GM10248 (cell line): ENCODE measurements at places on chromosomes 2 and 18.

DNA sequence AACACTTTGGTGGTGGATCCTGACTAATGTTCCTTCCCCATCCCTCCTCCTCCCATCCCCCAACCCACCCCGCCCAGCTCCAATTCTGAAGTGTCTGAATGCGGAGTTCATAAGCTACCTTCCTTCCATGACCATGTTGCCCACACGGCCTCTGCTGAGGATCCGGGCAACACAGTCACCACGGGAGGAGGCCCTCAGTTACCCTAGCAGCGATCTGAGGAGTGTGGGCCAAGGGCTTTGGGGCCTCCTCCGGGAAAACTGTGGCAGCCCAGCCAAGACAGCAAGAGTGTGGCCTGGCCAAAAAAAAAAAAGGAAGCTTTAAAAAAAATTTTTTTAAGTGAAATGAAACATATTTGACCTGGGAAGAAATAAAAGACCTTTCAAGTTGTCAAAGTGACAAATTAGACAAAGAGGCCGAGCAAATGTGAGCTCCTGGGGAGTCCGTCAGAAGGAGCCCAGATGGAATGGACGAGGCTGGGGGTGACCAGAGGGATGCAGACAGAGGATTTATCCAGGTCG lies 169.0 kb upstream of the PKDCC start:
- DNase-seq = no peak

- no peak for DNase-seq
Observed at GRCh38 chr2:233553366-233553765, 13.2 kb downstream of the USP40 start.

DNA sequence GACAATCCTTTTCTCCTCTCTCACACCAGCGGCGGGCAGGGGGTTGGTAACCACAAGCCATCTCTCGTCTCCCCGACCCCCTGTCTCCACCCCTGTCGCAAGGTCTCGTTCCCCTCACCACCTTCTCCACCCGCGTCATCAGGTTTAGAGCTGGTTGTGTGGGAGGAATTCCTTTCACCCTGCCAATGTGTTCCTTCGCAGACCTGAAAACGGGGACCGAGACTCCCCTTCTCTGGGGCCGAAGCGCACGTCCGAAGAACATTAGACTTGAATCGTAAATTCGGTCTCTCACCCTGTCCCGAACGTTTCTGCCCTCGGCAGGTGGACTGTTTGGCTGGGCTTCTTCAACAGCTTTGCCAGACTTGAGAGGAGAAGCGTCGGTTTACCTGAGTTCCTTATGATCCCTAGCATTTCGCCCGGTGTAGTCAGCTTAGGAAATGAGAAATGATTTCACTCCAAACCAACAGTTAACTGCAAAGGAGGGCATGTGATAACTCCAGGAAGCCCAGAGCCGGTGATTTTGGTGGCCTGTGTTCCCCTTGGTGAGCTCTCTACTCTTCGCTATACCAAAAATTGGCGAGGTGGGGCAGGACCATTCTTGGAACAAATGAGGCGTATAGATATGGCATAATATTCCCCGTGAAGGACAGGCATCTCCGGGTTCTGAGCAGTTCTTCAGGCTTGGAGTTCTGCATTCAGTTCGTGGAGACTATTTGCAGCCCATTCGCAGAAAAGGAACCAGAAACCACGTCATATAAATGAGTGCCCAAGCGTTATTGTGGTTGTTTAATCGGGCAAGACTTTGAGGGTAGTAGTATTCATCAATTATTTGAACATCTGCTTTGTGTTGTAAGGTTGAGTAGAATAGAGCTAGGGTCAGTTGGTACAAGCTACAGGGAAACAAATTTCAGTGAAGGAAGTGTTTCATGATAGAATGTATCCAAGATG lies 694 bp downstream of the CFAP36 start:
- DNase-seq = peak; percentile 16

DNA sequence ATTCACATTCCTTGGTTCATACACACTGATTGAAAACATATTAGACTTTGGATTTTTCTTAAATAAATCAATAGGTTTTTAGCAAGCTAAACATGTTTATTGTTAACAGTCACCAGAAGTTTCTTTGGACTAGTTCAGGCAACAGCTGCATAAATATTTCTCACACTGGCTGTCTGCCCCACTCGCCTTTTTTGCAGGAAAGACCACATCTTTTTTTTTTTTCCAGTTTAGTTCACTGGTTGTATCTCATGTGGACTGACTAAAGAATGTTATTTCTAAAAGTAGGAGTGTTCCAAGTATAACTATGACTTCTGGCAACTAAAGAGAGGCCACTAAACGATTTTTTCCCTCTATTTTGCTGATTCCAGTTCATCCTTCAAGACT lies 31.1 kb downstream of the SLC40A1 start:
- DNase-seq = no peak

- no peak for DNase-seq
Observed at GRCh38 chr2:38462121-38462661, 85.1 kb upstream of the ATL2 start.

DNA sequence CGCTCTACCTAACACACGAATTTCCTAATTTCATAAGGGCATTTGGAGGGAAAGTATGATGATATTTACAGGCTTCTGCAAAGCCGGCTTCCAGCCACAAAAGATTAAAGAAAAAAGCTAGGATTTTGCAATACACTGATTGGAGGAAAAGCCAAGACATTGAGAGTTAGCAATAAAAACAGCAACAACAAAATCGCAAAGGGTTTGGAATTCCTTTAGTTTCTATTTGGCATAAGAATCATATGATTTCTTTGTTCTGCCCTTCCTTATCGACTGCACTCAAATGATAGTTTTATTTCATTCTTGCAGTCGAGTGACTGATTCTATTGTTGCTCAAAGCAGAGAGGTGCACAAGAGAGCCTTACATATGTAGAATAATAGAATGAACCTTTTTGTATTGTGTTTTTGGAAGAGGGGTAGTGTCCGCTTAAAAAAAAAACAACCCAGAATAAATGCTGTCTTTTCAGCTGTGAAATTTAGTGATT lies 3.9 kb upstream of the ZNF532 start:
- DNase-seq = no peak

- peak; percentile 42 for DNase-seq
Observed at GRCh38 chr2:202545523-202545922, 89.2 kb upstream of the FAM117B start.

- peak; percentile 31 for DNase-seq
Observed at GRCh38 chr2:43559391-43560230, 36.2 kb downstream of the THADA start.

DNA sequence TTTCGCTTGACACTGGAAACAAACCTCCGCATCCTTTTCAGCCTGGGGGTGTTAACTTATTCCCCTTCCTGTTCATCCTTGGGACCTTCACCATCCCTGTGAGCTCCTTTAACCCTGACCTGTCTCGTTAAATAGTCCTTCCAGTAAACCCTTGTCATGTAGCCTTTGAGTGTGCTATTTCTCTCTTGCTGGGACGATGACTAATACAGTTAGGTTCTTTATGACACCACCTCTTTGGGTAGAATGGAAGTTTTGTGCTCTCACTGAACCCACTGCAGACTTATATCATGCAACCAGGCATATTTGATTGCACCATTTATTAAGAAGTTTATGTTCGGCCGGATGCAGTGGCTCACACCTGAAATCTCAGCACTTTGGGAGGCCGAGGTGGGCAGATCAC lies 40.5 kb upstream of the GAREM1 start:
- DNase-seq = no peak

DNA sequence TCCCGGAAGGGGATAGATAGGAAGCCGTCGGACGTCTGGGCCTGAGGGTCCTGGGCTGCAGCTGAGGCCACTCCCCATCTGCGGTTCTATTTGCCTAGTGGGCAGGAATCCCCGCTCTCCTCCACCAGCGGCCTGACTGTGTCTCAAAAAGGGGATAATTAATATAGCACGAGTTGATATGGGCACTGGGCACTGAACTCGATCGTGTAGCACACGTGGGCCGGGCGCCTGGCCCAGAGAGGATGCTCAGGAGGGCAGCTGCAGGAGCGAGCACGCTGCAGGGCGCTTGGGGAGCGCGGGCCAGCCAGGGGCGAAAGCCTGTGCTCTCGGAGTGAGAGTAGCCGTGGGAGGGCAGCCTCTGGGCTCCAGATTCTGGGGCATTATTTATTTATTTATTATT lies 8.8 kb upstream of the GBX2 start:
- DNase-seq = no peak
